ENCODE measurements at places on chromosomes 12 and 14.

DNA sequence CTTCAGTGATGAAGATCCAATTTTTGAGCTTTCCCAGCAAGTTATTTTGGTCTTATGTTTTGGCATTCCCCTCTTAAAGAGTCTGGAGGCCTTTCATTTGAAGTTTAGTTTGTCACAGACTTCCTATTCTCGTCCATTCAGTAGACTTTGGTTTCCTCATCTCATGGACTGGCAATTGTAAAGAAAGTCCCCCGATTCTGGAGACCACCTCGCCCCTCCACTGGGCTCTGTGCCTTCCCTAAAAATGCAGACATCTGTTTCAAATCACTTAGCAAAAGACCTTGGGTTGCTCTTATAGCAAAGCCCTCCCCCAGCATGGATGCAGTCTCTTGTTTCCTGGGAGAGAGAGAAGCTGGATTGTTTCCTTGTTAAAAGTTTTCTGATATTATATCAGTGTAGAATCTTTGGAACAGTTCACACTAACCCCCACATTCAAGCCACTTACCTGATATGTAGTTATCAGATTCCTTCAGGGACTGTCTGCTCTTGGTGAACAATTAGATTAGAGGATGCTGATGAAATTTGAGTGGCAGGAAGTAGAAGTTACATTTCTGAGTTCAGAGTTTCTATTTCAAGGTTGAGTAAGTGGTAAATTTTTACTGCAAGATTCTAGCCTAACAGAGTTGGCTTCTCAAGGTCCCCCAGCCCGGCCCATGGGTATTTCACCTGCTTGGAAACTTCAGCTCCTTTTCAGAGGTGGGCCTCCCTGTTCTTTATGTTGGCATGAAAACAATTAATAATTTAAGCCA is 56.3 kb downstream of the PLXNC1 start:
- H3K4me3 ChIP-seq = no peak overlapping the region
- H3K4me1 ChIP-seq = peaks cover 2% of the 10 kb centered on the region
- H3K27ac ChIP-seq = no peak overlapping the region

DNA sequence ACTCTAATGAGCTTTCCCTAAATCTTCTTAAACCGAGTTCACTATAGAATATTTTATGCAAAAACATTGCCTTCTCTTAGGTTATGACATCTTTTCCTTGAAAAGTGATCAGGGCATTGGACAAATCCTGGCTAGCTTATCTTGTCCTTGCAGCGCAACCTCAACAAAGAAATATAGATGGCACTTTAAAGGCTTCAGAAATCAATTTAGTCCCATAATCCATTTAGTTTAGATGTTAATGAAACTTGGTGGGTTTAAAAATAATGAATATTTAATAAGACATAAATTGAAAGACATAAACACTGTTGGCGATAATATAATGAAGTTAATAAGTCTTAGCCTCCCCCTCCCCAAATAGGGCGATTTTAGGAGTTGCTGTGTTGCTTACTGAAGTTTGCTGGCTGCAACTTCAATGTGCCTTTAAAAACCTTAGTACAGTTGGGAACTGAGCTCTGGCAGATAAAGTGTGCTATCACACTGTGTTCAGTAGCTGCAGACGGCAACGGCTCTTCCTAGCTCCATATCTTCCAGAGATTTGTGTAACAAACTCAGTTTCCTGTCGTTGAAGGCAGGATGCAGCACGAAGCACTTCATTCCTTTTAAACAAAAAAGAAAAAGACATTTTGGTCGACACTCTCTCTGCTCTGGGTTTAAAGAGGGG is 19.5 kb downstream of the PLXNC1 start:
- no peaks in the 10 kb centered on the region for H3K36me3 ChIP-seq
- no peak for DNase-seq
- no peaks in the 10 kb centered on the region for H3K27me3 ChIP-seq
- H3K4me3 ChIP-seq = no peak overlapping the region

- H3K4me1 ChIP-seq = no peaks in the 10 kb centered on the region
- H3K4me3 ChIP-seq = no peak overlapping the region
- H3K36me3 ChIP-seq = no peaks in the 10 kb centered on the region
- H3K27me3 ChIP-seq = no peaks in the 10 kb centered on the region
- no peak for DNase-seq
- no peak overlapping the region for H3K27ac ChIP-seq
These were observed 8.9 kb upstream of the BCL11B start for GRCh38 chr14:99280852-99281251.

DNA sequence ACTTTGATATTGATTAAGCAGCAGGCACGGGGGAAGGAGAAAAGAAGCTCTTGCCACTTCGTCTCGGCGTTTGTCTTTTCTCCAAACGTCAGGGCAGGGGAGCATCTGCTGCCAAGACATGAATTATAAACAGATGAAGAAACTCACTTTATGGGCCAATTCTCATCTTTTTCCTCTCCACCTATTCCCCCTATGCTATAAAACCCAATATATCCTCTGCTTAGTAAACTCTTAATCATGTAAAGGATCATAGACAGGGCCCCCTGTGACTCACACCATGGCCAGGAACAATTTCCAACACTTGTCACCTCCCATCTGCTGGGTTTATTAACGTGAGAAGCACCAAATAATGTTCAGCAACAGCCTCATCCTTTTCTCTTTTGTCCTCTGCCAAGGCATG is 1092.1 kb upstream of the TMEM132C start:
- no peaks in the 10 kb centered on the region for H3K27me3 ChIP-seq
- DNase-seq = no peak
- H3K4me3 ChIP-seq = no peak overlapping the region
- H3K4me1 ChIP-seq = no peaks in the 10 kb centered on the region

- H3K27ac ChIP-seq = no peak overlapping the region
- H3K36me3 ChIP-seq = no peaks in the 10 kb centered on the region
- H3K4me3 ChIP-seq = no peak overlapping the region
- DNase-seq = no peak
- H3K27me3 ChIP-seq = no peaks in the 10 kb centered on the region
- no peaks in the 10 kb centered on the region for H3K4me1 ChIP-seq
These were observed 39.5 kb downstream of the KIF21A start for GRCh38 chr12:39403376-39403775.

DNA sequence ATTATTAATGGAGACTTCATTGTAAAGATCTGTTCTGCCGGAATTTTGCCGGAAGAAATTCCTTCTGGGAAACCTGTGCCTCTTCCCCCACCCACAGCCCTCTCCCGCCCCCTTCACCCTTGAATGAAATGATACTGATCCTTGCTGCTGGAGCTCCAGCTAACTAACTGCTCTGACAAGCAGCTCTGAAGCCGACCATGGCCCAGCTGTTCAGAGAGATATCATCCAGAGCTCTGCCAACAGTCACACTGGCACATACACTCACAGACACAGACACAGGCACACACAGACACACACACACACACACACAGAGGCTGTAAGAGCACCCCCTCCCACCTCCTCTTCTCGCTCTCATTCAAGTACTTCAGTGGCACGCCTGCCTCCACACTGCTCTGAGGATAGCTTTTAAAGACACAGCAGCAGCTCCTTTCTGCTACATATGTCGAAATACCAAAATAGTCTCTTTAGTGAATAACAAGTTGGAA is 88.6 kb downstream of the R3HDM2 start:
- no peaks in the 10 kb centered on the region for H3K36me3 ChIP-seq
- no peak overlapping the region for H3K4me3 ChIP-seq
- no peaks in the 10 kb centered on the region for H3K4me1 ChIP-seq
- DNase-seq = no peak

DNA sequence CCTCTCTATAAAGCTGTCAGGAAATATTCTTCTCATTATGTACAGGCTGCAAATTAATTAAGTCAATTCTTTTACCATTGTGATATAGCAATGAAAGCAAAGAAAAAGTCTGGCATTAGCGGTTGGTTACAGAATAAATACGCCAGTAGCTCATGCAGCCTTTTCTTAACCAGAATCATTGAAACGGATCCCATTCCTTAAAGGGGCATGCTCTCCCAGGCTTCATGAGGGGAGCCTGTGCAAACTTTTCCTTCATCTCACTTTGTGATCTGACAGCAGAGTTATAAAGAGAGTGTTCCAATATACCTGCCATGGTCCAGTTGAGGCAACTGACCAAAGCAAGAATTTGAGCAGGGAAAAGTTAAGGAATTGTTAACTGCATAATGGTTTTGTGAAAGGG is 337.7 kb downstream of the EMP1 start:
- no peak overlapping the region for H3K4me3 ChIP-seq
- H3K4me1 ChIP-seq = no peaks in the 10 kb centered on the region
- no peaks in the 10 kb centered on the region for H3K36me3 ChIP-seq
- no peaks in the 10 kb centered on the region for H3K27me3 ChIP-seq
- DNase-seq = no peak

DNA sequence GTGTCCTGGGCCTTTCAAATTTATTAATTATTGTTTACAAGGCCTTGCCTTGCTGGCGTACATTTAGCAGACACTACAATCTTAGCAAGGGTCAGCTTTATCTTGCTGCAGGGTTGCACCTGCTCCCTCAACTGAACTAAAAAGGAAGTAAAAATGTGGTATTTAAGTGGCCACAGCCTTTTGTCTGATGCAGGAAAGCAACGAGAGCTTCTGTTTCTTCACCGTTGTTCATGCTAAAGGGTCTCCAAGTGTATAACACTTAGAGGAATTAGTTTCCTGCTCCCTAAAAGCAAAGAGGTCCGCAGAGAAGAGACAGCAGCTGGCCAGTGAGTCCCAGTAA is 62.8 kb upstream of the EGLN3 start:
- H3K27me3 ChIP-seq = no peaks in the 10 kb centered on the region
- no peak overlapping the region for H3K27ac ChIP-seq
- H3K4me1 ChIP-seq = no peaks in the 10 kb centered on the region
- no peak for DNase-seq
- no peaks in the 10 kb centered on the region for H3K36me3 ChIP-seq

DNA sequence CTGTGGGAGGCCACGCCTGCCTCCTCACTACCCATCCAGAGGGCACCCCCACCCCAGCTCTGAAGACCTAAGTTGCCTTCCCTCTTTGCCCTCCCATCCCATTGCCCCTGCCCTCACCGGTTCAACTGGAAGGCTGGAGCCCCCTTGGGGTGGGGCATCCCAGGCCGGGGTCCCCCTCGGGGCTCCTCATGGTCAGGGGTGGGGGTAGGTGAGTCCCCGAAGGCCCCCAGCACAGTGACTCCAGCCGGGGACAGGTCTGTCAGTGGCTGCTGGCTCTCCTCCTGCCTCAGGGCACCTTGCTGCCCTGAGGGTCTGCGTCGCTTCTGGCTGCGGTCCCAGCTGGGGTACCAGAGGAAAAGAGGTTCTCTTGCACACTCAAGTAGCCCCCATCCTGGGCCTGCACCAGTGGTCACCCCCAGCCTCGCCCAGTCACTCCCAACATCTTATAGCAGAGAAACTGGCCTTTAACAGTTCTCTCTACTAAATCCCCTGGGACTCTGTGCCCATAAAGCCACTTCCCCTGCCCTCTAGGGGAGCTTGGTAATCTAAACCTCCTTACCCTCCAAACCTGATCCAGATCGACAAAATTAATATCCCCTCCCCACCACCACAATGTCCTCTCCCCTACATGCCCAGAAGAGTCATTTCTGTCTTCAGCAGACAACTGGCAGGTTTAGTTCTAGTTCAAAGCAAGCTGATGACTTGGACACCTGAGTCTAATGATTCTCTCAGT is 5.1 kb downstream of the PIANP start:
- no peaks in the 10 kb centered on the region for H3K36me3 ChIP-seq
- no peak overlapping the region for H3K27ac ChIP-seq
- no peak overlapping the region for H3K4me3 ChIP-seq
- no peaks in the 10 kb centered on the region for H3K4me1 ChIP-seq
- H3K27me3 ChIP-seq = no peaks in the 10 kb centered on the region

GRCh38 chr14:94646066-94646465 is 33.9 kb downstream of the SERPINA3 start:
- no peaks in the 10 kb centered on the region for H3K27me3 ChIP-seq
- DNase-seq = no peak
- no peaks in the 10 kb centered on the region for H3K36me3 ChIP-seq
- no peak overlapping the region for H3K4me3 ChIP-seq
- H3K4me1 ChIP-seq = no peaks in the 10 kb centered on the region
- H3K27ac ChIP-seq = no peak overlapping the region

GRCh38 chr14:77917491-77918201 is 117.7 kb downstream of the ADCK1 start:
- no peak overlapping the region for H3K4me3 ChIP-seq
- no peak overlapping the region for H3K27ac ChIP-seq
- H3K27me3 ChIP-seq = no peaks in the 10 kb centered on the region
- no peak for DNase-seq

GRCh38 chr12:124525455-124525854 is 42.0 kb downstream of the NCOR2 start:
- H3K27me3 ChIP-seq = no peaks in the 10 kb centered on the region
- no peak for DNase-seq
- no peak overlapping the region for H3K4me3 ChIP-seq
- H3K4me1 ChIP-seq = peaks cover 7% of the 10 kb centered on the region
- H3K36me3 ChIP-seq = no peaks in the 10 kb centered on the region

- no peaks in the 10 kb centered on the region for H3K27me3 ChIP-seq
- no peak overlapping the region for H3K27ac ChIP-seq
- no peaks in the 10 kb centered on the region for H3K36me3 ChIP-seq
- no peak overlapping the region for H3K4me3 ChIP-seq
These were observed 154.7 kb downstream of the STXBP6 start for GRCh38 chr14:24895243-24895583.

DNA sequence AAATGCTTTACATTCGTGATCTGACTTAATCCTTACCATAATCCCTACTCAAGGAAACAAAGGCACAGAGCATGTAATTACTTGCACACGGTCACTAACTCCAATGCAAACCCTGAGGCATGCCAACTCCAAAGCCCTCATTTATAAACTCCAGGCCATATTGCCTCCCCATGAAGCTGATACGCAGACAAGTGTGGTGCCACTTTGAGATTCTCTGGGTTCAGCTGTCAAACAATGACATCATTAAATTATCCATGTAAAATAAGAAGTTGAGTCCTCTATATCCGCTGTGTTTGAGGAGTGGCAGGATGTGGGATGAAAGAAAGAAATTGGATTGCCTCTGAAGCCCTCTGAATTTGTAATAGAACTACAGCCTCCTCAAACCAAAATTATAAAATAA is 62.8 kb downstream of the ANO4 start:
- no peak overlapping the region for H3K4me3 ChIP-seq
- no peaks in the 10 kb centered on the region for H3K36me3 ChIP-seq
- no peaks in the 10 kb centered on the region for H3K27me3 ChIP-seq
- H3K27ac ChIP-seq = no peak overlapping the region
- H3K4me1 ChIP-seq = no peaks in the 10 kb centered on the region
- DNase-seq = no peak

Measured in right lobe of liver (tissue), 6 donors.